Natural killer cell treated with Interleukin-12 subunit alpha and Interleukin-12 subunit beta and Interleukin-15 and Interleukin-18, amount 100 ng/mL, for 72 hours (primary cell): ENCODE measurements at places on chromosomes 3 and 15. TPM values are rescaled to one million over a fixed set of nuclear protein-coding genes. Genes with fewer than 3 reads are reported as not detected.

The LRRC3B gene
- total RNA-seq: not detected

The CCDC13 gene
- 1.0 TPM for total RNA-seq

The LRRC31 gene
- total RNA-seq: not detected

- no peak for DNase-seq
Measured at GRCh38 chr15:47504624-47505256, 212.6 kb upstream of the SEMA6D start.

DNA sequence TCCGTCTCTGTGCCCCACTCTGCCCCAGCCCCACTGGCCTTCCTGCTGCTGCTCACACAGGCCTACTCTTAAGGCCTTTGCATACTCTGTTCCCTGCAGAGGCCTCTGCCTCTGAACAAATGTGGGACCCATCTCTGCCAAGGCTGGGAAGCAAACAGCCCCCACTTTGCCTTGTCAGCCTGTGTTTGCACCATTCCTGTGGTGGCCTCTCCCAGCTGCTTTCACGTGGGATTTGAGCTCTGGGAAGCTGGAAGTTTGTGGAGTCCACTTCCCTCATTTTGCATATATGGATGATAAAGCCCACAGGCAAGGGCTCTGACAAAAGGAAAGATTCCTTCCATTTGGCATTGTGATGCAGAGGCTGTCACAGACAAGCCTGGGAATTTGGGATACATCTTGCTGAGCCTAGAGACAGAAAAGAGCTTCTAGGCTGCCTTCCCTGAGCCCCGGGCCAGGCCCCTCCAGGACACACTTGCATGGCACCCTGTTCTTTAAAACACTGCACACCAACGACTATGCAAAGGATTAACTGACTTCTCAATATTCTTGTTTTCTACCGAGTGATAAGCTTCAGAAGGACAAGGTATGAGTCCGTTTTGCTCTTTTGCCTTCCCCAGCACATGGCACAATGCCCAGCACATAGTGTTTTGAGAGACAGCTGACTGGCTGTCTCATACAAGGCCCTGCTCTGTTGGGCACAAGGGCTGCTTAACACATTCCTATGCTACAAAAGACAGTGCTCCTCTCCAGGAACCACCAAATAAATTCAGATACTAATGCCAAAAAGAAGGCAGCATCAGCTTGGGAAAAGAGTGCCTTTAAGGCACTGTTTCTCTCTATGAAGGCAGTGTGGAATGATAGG, 120.7 kb upstream of the TOPAZ1 start:
- DNase-seq: no peak

GRCh38 chr3:197545571-197545970, 10.2 kb downstream of the BDH1 start:
- DNase-seq: no peak

GRCh38 chr3:37852771-37853170, 8.9 kb upstream of the CTDSPL start:
- no peak for DNase-seq

DNA sequence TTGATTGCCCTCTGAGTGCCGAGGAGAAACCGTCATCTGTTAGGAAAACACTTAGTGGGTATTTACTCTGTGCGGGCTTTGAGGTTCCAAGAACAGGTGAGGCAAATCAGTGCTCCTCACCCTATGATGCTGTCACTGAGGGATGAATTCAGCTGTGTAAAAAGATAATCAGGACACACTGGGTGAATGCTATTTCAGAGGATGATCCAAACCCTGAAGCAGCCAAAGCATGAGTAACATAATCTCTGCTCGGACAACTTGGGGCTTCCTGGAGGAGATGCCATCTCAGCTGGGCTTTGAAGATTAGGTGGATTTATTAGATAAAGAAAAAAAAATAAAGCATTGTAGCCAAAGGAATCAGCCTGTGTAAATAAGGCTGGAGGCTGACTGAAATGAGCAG, 10.5 kb upstream of the GADL1 start:
- DNase-seq: no peak

GRCh38 chr3:139226731-139227130, 117.1 kb upstream of the MRPS22 start:
- no peak for DNase-seq

DNA sequence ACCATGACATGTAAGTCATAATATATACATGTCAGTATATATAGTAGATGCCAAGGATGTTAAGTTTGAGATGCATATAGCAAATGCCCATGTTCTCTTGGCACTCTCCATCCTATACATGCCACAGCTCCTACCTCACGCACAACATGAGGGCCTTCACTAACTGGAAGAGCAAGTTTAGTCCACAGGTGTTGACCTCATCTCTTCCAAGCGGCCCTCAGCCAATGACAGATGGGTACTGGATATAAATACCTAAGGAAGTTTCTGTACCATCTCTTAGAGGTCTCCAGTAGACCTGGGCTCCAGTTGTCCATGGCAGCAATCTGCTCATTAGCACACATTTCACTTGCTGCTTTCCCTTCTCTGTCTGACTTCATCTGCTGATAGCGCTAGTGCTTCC, 43.3 kb upstream of the CMC1 start:
- DNase-seq: no peak

DNA sequence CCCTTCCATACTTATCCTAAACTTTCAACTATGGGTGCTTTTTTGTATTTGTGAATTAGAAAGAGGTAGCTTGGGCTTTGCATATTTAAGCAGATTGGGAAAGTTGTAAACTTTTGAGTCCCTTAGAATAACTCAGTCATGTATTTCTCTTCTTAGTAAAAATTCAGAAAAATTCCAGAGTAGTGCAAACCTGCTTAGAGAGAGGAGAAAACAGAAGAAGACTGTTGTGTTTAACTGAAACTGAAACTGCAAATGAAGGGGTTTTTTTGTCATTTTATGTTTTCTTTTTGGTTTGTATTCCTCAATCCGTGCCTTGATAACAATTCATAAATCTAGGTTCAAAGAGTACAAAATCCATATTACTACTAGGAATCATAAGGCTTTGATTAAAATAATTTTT, 31.3 kb downstream of the CD200 start:
- no peak for DNase-seq
